Activated CD4-positive, alpha-beta T cell treated with anti-CD3 and anti-CD28 coated beads, Interleukin-2, amount 10 ng/mL, durations not matched to agents 7 days and 5 days (primary cell): ENCODE measurements at places on chromosomes 1 and 21. TPM values are rescaled to one million over a fixed set of nuclear protein-coding genes. Genes with fewer than 3 reads are reported as not detected.

Gene FAM78B
- total RNA-seq = 0.17 TPM

Gene XCL1
- total RNA-seq = not detected

Gene LRRN2
- total RNA-seq = not detected

Gene PGBD5
- total RNA-seq = not detected

DNA sequence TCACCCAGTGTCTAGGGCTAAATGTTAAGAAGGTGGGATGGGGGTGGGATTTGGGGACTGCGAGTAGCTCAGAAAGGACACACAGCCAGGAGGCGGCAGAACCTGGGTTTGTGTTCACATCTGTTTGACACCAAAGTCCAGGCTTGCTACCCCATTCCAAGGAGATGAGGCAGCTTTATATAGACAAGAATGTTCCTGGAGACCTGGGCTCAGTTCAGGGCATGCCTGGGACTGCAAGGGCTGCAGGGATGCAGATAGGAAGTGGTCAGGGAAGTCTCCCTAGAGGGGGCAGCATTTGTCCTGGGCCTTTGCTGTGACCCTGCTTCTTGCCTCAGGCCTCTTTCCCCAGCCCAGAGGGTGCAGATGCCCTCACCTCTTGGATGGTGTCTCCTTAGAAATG lies 16.3 kb downstream of the PADI3 start:
- DNase-seq = no peak

GRCh38 chr1:162193815-162194214 lies 124.3 kb downstream of the NOS1AP start:
- DNase-seq = no peak

DNA sequence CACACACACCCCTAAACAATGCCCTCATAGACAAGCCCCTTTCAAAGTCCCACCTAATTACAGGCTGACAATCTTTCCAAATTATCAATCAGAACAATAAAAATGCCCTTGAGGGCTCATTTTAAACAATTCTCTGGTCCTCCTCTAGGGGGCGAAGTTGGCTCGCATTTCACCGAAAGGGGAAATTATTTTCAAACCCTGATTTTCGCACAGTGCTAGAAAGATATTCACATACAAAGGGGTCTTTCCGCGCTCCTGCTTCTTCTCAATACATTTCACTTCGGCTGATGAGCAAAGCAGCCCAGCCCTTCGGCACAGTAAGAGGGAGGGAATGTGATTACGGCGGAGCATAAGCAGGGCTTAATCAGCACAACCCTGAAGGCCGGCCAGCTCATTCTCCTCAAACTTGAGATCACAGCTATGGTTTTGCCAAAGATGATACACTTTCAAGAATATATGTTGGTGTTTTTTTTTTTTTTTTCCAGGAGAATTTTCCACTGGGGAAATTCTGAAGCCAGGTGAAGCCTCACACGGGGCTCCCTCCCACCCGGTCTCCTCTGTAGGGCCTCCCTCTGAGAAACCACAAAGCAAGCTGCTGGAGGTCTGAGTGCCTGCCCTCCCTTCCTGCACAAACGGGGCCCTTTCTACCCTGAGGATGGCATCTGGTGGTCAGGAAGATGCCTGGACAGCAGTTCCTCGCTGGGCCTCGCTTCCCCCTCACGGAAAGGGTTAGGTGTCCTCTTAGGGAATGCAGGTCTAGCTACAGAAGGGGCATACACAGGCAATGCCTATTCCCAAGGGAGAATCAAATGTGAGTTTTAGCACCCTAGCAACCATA lies 66.9 kb downstream of the GNG12 start:
- peak; percentile 57 for DNase-seq

GRCh38 chr1:227899141-227899819 lies 48.5 kb downstream of the WNT9A start:
- no peak for DNase-seq

DNA sequence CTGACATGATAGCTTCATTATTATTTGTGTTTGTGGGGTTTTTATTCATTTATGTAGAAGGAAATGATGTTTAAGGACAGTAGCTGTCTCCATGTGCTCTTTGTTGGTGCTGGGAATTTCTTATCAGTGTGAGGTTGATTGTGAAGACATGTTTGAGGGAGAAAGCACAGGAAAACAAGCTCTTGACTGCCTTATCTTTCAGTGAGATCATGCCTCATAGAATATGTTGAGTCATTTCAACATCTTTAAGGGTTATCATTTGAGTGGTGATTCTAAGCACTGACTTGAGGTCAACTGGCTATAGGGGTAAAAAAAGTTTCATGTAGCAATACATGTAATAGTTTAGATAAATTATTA lies 405.1 kb upstream of the ADAMTS5 start:
- no peak for DNase-seq

Gene ACTL8
- not detected for total RNA-seq

GRCh38 chr1:85195703-85196102 lies 5.1 kb downstream of the SYDE2 start:
- no peak for DNase-seq

GRCh38 chr21:34020005-34020847 lies 53.2 kb upstream of the MRPS6 start:
- no peak for DNase-seq
